ENCODE measurements at places on chromosomes 7 and 10. TPM values are rescaled to one million over a fixed set of nuclear protein-coding genes. Genes with fewer than 3 reads are reported as not detected.

ZNF804B gene
- not detected for total RNA-seq

DNA sequence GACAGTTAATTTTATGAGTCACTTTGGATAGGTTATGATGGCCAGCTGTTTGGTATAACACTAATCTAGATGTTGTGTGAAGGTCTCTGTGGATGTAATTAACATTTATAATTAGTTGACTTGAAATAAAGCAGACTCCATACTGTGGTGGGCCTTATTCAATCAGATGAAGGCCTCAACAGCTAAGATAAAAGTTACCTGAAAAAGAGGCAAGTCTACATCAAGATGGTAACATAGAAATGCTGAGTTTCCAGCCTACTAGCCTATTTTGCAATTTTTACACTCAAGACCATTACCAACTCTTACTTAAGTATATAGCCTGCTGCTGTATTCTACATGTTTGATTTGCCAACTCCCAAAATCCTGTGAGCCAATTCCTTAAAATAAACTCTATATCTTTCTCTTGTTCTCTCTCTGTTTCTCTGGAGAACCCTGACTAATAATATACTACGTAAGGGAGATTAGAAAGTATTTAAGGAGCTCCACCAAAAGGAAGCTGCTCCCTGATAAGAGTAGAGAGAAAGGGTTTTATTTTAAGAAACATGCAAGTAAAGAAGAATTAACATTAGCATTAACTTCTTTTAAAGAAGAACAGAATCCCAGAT, 42.7 kb downstream of the ZNF438 start:
- H3K27me3 ChIP-seq, result no peaks in the 10 kb centered on the region
- no peak for DNase-seq
- H3K4me1 ChIP-seq, result peaks cover 26% of the 10 kb centered on the region
- peaks cover 1% of the 10 kb centered on the region for H3K36me3 ChIP-seq

- DNase-seq, result no peak
- no peaks in the 10 kb centered on the region for H3K27me3 ChIP-seq
- no peak overlapping the region for H3K4me3 ChIP-seq
- peaks cover 2% of the 10 kb centered on the region for H3K36me3 ChIP-seq
Measured at GRCh38 chr7:36088553-36088952, 64.5 kb upstream of the EEPD1 start.

UCN3 gene
- total RNA-seq, result not detected

DNA sequence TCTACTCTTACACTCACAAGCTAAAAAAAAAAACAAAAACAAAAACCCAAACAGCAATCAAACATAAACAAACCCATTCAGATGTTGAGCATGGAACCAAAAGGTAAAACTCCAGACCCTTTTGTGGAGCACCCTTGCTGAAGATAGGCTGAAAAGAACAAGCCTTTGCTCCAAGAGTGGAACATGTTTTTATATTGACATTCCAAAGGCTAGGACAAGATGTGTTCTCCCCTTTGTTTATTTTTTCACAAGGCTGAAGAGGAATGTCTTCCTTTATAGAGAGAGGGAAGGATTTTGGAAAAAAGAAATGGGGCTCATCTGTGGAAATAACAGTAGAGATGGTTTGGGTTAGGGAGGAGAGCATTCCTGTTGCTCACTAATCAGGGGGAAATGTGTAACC, 87.2 kb upstream of the ELMO1 start:
- peaks cover 3% of the 10 kb centered on the region for H3K4me1 ChIP-seq
- no peak overlapping the region for H3K4me3 ChIP-seq

- H3K27me3 ChIP-seq, result no peaks in the 10 kb centered on the region
- H3K27ac ChIP-seq, result no peak overlapping the region
- no peak overlapping the region for H3K4me3 ChIP-seq
- no peaks in the 10 kb centered on the region for H3K4me1 ChIP-seq
- peaks cover 2% of the 10 kb centered on the region for H3K36me3 ChIP-seq
Measured at GRCh38 chr10:129719415-129719739, 244.7 kb downstream of the EBF3 start.

GRCh38 chr7:42945821-42946626, 13.8 kb downstream of the MRPL32 start:
- no peaks in the 10 kb centered on the region for H3K36me3 ChIP-seq
- no peak for DNase-seq
- no peaks in the 10 kb centered on the region for H3K27me3 ChIP-seq
- no peak overlapping the region for H3K4me3 ChIP-seq

DNA sequence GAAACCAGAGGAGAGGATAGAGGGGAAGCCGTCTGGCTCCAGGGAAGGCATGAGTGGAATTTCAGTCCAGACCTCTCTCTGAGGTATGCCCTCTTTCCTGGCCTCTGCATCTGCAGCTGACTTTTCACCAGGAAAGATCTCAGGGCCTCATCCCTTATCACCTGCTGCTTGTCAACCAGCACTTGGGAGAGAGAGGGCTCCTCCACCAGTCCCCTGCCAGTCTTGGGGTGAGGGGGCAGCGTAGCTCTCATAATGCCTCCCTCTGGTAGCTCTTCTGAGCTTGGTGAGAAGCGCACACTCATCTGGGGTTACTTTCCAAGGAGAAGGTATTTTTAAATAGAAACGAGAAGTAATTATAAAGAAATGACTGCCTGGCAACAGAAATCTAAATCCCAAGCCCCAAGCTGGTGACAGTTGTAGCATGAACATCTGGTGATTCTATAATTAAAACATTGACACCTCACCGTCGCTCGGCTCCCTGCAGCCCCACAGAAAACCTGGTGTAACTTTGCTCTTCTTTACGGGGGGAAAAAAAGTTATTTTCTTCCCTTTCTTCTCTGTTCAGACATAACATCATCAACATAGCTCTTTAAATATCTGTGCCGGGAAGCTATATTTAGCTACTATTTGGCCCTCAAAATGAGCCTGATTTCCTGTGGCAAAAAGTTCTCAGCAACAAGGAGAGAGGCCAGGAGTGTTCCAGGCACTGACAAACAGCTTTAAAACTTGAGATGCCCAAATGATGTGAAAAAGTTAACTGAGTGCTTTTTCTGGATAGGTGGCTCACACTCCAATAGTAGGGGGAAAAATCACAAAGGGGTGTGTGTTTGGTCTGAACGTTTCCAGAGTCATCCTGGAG, 26.9 kb downstream of the HIP1 start:
- H3K36me3 ChIP-seq, result peaks cover 9% of the 10 kb centered on the region
- DNase-seq, result peak; percentile 28
- peak overlapping the region; percentile 99 for H3K27ac ChIP-seq
- no peaks in the 10 kb centered on the region for H3K27me3 ChIP-seq

DNA sequence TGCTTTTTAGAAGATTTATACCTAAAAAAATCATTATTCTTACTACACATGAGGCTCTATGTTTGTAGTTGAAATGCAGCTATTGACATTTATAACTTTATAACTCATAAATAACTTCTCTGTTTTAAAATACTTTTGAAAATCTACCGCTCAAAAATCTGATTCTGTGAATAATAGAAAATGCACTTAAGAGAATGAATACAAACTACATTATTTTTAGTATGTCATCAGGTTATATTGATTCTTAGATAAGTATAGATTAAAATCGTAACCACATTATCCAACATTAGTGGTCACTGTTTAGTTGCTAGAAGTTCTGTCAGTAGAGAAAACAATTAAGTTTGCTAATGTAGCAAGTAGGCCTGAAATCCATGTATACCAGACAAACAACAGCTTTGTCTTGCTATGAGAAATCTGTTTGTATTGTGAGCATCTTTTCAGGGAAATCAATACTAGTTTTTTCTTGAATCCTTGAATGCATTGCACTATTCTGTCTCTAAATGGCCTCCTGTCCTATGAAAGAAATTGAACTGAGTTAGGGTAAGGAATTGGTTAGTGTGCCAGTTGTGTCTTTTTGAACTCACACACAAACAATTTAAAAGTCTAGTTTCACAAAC, 116.5 kb upstream of the HDAC9 start:
- H3K4me1 ChIP-seq, result no peaks in the 10 kb centered on the region
- H3K27ac ChIP-seq, result no peak overlapping the region
- H3K4me3 ChIP-seq, result no peak overlapping the region
- H3K36me3 ChIP-seq, result no peaks in the 10 kb centered on the region
- no peaks in the 10 kb centered on the region for H3K27me3 ChIP-seq

- no peak for DNase-seq
- H3K4me1 ChIP-seq, result peaks cover 60% of the 10 kb centered on the region
- no peak overlapping the region for H3K4me3 ChIP-seq
- no peaks in the 10 kb centered on the region for H3K36me3 ChIP-seq
Measured at GRCh38 chr7:41475801-41476459, 227.0 kb downstream of the INHBA start.

FRAT1 gene
- total RNA-seq, result 1.5 TPM

GRCh38 chr10:84329986-84330651, 1.7 kb downstream of the CCSER2 start:
- peak overlapping the region; percentile 89 for H3K4me3 ChIP-seq
- DNase-seq, result no peak
- peaks cover 49% of the 10 kb centered on the region for H3K4me1 ChIP-seq
- H3K27ac ChIP-seq, result peak overlapping the region; percentile 96

DNA sequence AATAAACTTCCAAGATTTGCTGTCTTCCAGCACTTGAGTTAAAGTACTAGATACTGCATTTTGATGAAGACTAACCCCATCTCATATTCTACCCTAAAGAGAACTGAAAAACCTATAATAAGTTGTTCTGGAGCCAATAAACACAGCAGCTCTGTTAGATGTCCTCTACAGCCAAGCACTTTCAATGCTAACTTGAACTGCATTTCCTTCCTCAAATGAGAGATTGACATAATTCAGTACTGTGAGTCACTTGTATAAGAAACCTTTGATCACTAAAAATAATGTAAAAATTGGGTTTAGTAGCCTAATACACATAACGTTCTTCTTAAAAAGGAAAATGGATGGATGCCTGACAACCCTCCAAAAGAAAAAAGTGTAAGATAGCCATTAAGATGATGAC, 81.3 kb downstream of the ITGB8 start:
- H3K4me3 ChIP-seq, result no peak overlapping the region
- no peaks in the 10 kb centered on the region for H3K36me3 ChIP-seq
- no peak for DNase-seq
- no peaks in the 10 kb centered on the region for H3K27me3 ChIP-seq
- H3K27ac ChIP-seq, result no peak overlapping the region

- no peak overlapping the region for H3K27ac ChIP-seq
- H3K27me3 ChIP-seq, result no peaks in the 10 kb centered on the region
- H3K36me3 ChIP-seq, result no peaks in the 10 kb centered on the region
- DNase-seq, result no peak
- no peaks in the 10 kb centered on the region for H3K4me1 ChIP-seq
Measured at GRCh38 chr7:158111906-158112570, 475.6 kb downstream of the PTPRN2 start.
